ENCODE measurements at places on chromosomes 4 and X.

- no peak for DNase-seq
These were observed 226.0 kb upstream of the PPP1R2C start for GRCh38 chrX:43003939-43004338.

GRCh38 chr4:156111686-156112085 is 158.0 kb upstream of the CTSO start:
- DNase-seq = no peak

DNA sequence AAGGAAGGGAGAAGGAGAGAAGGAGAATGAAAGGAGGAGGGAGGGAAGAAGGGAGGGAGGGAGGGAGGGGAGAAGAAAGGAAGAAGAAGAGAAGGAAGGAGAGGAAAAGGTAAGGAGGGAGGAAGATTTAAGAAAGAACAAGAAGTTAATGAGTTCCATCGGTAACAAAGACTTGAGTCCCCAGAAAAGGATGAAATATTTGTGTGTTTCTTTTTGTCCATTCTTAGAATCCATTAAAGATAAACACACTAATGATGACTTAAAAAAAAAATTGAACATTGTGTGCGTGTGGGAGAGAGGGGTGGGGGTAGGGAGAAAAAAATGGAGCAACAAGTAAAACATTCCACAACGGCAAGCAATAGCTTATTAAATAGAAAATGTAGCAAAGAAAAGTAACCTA is 131.4 kb downstream of the THOC2 start:
- DNase-seq = no peak

DNA sequence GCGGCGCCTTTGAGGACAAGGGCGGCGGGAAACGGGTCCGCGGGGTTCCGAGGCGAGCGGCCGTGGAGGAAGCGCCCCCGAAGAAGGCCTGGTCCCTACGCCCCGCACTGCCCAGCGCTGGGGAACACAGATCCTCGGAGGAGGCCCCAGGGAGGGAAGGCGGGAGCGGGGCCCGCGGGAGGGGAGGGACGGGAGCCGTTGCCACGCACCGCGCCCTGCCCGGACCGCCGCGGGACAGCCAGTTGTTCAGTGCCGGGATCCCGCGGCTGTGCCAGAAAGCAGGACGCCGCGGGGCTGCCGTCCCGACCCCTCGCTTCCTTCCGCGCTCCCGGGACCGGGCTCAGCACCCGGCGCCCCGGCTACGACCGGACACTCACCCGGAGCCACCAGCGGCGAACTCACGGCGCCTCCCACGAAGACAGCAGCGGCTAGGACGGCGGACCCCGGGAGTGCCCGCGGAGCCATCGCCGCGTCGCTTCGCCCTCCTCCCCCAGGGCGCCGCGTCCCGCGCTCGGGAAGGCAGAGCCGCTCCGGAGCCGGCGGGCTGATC is 278 bp downstream of the RELL1 start:
- no peak for DNase-seq

DNA sequence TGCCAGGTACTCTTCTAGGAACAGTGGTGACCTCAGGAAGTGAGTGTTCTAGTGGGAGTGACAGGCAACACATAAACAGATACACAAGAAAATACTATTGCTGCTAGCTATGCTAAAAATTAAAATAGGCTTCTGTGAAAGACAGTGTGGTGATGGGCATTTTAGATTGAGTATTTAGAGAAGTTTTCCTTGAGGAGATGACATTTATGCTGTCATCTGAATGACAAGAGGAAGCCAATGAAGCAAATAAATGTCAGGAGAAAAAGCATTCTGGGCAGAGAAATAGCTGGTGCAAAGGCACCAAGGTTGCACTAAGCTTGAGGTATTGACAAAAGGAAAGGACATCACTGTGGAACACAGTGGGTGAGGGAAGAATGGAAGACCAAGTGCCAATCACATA is 18.0 kb downstream of the NDNF start:
- no peak for DNase-seq

DNA sequence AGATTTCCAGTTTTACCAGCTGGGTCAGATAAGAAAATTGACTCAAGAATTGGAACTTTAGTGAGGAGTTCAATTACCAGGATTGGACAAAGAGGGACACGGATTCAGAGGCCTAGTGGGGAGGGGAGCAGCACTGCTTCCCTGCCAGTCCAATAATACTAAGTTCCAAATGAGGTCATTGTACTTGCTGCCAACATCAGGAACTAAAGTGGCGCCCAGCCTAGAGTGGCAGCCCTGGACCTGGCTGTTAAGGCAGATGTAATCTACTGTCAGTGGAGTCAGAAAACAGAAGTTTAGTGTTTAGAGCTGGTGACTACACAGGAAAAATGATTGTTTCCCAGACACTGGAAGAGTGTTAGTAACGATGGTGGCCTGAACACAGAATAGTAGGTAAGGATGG is 42.7 kb upstream of the RAPGEF2 start:
- DNase-seq = no peak

DNA sequence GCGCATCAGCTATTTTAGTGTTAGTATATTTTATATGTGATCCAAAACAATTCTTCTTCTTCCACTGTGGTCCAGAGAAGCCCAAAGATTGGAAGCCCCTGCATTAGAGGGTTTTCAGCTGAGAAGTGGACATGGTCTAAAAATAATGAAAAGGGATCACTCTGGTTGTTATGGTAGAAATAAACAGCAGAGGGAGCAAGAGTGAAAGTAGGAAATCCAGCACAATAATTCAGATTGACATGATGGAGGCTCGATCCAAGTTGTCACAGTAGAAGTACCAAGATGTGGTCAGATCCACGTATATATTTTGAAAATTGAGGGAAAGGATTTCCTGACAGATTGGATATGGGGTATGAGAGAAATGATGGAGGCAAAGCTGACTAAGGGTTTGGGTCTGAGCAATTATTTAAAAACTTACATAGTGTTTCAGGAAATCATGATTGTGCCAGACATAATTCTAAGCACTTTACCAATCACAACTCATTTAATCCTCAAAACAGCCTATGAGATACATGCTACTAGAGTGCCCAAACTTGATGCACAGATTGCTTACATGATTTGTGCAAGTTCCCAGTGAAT is 17.0 kb upstream of the TMEM144 start:
- DNase-seq = no peak

DNA sequence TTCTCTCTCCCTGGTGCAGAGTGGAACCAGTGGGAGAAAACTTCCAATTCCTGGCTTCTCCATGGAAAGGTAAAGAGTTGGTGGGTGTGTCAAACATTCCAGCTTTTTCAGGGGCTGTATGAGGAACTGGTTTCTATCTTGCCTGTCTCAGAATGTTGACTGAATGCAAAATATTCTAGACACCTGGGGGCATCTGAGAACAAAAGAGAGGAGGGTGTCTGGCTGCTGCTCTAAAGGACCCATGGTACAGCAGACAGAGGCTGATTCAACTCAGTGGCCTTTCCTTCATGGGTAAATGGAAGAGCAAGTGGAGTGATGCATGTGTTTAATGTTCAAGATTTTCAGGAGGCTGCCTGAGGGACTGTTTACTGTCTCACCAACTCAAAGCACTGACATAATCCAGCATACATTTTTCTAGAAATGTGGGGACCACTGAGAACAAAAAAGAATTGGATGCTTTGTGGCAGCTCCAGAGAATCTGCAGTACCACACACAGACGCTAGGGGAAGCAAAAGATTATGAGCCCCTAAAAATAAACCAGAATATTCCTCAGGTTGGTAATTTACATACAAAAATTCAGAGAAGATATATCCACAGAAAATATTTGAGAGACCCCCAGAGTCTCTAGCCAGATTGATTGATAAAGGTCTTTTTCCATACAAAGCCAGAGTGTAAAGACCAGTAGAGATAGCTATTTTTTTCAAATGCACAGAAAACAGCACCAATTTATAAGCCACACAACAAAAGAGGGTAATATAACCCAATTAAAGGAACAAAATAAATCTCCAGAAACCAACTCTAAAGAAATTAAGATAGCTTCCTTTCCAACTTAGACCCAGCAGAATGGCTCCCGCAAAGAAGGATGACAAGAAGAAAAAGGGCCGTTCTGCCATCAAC is 48.0 kb upstream of the STARD8 start:
- DNase-seq = no peak

DNA sequence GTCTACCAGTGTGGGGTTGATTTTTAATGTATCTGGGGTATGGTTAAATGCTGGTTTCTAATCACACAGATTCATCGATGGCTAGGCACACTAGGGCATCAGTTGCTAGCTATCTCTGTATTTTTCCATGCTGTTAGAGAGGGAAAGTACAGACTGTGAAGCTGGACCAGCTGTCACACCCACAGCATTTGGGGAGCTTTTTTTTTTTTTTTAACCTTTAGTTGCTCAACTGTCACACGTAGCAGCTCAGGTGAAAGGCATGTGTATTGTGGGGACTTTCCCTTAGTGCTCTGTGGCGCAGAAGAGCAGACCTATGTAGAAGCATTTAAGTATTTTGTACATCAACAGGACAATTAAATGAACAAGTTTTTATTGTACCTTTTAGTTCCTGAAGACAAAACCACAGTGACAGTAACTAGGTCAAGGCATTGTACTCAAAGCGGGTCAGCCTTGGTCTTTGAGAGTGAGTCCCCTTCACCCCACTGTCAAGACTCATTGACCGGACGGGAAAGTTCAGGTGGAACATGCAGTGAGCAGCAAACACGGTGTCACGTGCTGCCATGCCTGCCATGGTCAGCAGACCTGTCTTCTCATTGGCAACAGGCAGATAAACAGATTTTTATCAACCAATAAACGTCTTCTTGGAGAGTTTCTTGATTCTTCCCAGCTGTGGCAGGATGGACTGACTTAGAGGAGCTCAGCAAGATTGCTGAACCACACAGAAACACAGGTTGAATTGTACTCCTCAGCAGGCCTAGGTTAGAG is 65.3 kb downstream of the CASP3 start:
- DNase-seq = no peak

GRCh38 chr4:80058740-80059139 is 14.3 kb downstream of the ANTXR2 start:
- no peak for DNase-seq

DNA sequence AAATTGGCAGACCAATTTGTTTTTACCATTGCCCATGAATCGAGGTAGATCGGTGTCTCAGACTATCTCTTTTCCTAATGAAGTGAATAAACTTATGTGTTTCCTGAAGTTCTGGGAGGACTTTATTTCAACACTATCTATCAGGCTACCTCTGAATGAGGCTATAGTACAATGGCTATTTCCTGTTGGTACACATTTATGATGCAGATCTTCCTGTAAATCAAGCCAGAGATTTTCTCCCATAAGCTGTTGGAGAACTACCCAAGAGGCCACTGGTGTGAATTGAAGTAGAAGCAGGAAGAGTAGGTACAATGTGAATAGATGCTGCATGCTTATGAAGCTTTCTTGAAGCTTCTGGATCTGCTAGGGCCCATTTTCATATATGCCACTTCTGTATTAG is 16.0 kb downstream of the TXK start:
- no peak for DNase-seq
